ENCODE measurements at places on chromosomes 13 and 19.

DNA sequence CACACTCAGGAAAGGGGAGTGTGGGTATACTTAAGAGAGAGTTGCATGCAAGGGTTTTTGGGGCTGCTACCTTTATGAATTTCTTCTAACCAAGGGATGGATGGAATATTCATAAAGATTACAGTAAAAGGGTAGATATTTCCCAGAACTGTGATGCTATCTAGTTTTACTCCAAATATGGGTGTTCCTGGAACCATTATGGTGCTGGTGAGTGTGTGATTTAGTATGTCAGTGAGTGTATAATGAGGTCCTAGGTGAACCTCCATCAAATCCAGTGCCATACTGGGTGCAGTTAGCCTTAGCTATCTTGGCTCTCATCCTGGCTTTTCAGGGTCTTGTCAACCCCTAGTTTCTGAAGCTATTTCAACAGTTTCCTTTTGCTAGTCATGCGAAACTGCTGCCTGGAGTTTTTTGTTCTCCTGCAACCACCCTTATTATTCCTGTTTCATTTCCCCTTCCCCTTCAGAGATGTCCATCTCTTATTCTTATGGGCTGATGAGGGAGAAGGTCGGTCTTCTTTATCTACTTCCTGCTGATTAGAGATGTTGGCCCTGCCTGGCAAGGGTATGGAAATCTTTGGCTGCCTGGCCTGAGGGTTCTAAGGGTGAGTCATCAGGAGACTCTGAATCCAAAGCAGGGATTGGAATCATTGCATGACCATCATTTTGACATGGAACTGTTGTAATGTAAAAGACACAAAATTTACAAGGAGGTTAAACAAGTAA is 202.3 kb downstream of the NBEA start:
- DNase-seq = no peak

DNA sequence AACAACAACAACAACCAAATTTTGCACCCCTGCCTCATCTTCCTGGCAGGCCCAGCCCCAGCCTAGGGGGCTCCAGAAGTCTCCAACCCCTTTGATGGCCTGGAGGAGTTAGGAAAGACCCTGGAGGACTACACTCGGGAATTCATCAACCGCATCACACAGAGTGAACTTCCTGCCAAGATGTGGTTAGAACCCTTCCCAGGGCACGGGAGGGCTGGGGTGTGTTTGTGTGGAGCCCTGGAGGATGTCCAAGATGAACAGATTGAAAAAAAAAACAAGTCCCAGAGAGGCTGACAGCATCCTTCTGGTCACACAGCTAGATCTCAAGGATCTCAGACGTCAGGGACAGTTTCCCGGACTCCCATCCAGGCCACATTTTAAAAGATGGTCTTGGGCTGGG is 13.3 kb downstream of the APOC1 start:
- DNase-seq = no peak

GRCh38 chr19:4371247-4372164 is 28.1 kb downstream of the MPND start:
- no peak for DNase-seq

DNA sequence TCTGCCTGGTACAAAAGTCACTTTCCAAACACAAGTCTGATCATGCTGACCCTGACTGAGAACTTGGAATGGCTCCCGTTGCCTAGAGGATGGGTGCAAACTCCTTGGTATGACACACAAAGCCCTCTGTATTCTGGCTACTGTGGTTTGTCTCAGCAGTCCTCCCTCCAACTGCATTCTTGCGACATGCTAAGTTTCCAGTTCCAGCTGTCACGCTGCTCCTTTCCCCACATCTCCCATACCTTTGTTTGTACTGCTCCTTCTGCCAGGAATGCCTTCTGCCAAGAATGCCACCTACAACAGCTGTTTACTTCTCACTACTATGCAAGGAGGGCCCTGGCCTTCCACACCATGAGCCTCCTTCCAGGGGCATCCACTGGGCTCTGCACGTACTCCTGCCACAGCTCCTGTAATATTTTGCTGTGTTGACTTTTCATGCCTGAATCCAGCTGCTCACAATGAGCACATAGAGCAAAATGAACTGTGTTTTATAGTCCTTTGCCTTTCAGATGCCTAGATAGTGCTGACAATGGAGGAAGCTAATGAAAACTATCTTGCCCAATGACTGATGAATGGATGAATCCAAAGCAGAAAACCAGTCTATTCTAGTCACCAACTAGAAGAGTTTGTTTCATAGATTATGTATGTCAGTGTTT is 543.7 kb downstream of the EFNB2 start:
- no peak for DNase-seq

GRCh38 chr19:35094656-35095055 is 21.0 kb upstream of the FXYD3 start:
- no peak for DNase-seq

GRCh38 chr13:110455941-110456340 is 105.6 kb downstream of the RAB20 start:
- peak; percentile 86 for DNase-seq

DNA sequence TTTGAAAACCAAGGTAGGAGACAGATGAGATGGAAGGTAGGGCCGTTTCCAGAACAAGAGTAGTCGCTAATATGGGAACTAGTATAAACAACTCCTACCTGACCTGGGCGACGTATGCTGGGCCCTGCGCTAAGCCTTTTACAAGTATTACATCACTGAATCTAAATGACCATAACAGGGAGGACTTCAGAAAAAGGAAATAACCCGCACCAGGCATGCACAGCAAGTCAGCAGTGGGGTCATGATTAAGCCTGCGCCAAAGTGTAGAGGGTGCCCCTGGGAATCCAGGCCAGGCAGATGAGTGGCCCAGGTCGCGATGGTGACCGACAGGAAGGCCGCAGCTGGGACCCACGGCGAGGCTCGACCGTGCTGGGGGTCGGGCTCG is 613 bp downstream of the ATP13A1 start:
- DNase-seq = no peak

- no peak for DNase-seq
These were observed 270.4 kb downstream of the ABCC4 start for GRCh38 chr13:95030821-95031343.

- no peak for DNase-seq
These were observed 171.6 kb upstream of the RNF113B start for GRCh38 chr13:98348466-98349200.

DNA sequence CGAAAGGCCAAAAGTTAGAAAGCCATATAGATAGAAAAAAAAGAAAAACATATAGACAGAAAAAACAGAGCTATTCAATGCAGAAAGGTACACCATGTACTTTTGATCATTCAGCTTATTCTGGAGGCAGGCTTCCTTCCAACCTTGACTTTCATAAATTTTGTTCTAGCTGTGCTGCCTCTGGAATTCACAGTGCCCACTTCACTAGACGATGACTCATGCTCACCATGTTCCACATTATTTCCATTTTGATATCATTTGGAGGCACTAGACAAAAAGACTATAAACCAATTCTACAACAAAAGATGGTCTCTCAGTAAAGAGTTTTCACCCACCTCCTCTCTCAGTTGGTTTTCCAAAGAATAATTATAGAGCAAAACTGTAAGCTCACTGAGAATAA is 229.0 kb upstream of the IPO5 start:
- DNase-seq = no peak

DNA sequence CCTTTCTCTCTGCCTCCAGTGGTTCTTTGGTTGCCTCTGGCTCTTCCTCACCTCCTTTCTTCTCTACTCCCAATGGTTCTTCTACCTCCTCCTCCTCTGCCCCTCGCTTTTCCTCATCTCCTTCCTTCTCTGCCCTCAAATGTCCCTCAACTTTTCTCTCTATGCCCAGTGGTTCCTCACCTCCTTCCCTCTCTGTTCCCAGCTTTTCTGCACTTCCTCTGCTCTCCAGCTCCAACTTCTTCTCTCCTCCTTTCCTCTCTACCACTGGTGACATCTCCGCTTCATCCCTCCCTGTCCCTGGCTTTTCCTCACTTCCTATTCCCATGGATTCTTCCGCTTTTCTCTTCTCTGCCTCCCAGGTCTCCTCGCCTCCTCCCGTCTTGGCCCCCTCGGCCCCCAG is 7.8 kb downstream of the PALM3 start:
- DNase-seq = no peak

GRCh38 chr19:47124937-47125668 is 5.5 kb upstream of the SAE1 start:
- DNase-seq = no peak

- no peak for DNase-seq
These were observed at the start of gene GRIK5 for GRCh38 chr19:42069619-42070351. Gene GRIK5 (minus strand): TSS chr19:42070206. CDS start chr19:42065770, 4,436 bp downstream.

- DNase-seq = no peak
These were observed 10.1 kb upstream of the ACER1 start for GRCh38 chr19:6343462-6343861.

DNA sequence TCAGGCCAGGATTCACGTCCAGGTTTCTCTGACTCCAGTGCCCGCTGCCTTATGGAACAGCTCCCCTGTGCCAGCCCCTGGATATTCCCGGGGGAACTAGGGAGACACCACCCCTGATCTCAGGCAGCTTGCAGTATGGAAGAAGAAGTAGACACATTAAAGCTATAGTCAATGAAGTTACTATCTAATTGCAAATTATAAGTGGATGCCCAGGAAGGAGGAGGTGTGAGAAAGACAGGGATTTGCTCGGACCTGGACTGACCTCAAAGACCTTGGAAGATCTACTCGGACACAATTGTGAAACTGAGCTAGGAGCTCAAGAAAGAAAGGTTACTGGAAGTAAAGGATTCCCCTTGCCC is 10.4 kb downstream of the SIGLEC11 start:
- DNase-seq = no peak

GRCh38 chr13:53005626-53006025 is 23.0 kb upstream of the OLFM4 start:
- DNase-seq = no peak

DNA sequence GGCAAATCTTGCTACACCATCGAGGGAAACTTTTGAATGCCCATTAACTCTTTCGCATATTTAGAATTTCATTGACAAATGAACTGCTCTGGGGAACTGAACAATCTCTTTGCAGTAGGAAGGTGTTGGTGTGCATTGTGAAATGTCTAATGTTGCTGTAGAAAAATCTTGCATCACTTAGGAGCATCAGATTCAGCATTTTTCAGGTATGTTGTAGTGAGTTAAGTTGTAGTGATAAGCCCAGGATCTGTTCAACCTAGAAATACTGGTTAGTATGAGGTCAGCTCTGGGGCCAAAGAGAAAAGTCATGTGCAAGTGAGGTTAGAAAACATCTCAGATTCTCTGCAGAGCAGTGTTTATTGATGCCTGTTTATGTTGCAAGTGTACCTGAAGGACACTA is 4.1 kb downstream of the FRY start:
- no peak for DNase-seq

DNA sequence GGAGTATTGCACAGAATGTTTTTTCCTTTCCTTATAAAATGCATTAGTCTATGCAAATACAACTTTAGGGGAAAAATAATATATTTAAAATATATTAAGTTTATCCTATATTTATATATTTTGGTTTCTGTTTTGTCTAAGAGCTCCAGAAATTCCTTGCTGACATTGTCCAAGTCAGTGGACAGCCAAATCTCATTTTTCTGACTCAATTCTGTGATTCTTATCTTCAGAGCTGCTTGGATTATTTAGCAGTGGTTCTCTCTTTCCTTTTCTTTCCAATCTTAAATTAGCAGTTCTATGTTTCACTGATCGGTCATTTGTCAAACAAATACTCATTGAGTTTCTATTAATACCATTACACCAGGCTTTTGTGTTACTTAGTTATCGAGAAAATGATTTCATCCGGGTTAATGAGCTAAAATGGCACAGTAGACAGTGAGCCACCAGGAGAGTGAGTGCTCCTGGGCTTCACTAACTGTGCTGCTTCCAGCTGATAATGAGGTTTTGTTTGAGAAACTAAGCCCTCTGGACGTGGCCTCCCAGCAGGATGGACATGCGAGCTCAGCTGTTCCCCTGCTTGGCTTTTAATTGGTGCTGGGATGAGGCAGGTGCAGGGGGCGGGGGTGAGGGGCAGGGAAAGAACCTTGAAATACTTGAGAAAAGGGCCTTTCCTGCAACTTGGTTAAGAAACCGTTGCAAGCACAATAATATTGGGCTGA is 44.0 kb downstream of the ATP11A start:
- no peak for DNase-seq

DNA sequence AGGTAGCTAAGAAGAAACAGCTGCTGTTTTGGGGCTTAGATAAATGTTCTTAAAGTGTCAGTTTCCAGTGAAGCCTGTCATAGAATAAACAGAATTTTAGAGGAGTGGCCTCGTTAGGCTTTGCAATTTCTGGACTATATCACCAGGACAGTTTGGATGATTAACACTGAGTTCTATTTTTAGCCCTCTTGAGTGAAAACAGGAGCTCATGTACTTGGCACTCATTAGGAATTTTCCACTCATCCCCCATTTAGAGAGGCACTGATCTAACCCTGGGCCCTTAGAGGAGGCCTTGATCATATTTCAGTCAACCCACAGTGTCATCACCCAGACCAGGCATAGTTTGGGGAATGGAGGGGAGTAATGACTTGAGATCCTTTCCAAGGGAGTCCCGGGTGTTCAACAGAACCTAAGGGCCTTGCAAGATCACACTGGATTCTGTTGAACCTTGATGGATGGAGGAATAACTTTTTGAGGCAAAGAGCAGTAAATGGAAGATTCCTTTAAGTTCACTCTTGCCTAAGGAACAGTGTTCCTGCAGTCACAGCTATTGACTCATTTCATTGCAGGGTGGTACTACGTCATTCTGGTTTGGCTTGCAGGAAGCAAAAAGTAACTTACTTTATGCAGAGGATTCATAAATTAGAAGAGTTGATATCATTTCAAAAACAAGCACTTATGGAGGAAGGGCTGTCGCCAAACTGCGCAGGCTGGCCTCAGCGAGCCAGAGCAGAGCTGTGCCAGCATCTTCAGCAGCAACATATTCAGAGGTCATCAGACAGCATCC is 160.2 kb downstream of the SLC7A1 start:
- DNase-seq = no peak

- DNase-seq = no peak
These were observed 258.4 kb downstream of the RFC3 start for GRCh38 chr13:34076319-34076718.

DNA sequence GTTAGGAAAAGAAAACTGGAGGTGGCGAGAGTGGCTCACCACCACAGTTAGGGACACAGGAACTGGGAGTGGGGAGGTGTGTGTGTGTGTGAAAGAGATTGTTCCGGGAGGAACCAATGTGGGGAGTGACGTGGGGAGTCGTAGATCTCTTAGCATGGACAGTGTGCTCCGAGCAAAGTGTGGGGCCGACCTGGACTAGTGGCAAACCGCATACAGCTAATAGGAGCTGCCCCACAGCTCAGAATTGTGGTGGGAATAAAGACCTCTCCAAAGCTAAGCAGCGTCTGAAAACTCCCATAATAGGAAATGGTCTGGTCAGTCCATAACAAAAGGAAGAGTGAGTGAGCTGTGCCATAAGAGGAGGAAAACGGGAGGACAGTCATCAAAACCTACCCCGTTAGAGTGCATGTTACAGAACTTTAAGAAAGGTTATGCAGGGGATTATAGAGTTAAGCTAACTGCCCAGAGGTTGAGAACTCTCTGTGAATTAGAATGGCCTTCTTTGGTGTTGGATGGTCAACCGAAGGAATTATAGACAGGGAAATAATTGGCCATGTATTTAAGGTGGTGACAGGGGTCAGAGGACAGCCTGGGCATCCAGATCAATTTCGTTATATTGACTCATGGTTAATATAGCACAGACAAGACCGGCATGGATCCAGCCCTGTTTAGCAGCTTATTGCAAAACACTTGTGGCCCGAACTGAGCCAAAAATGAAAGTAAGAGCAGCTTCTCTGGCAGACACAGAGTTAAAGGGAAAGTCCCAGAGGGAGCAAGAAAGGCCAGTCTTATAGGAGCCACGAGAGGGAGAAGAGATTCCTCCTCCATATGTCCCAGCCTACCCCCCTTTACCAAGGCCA is 8.9 kb upstream of the SLC15A1 start:
- DNase-seq = no peak

GRCh38 chr19:44548736-44549135 is 19.3 kb upstream of the CEACAM20 start:
- no peak for DNase-seq

All from dorsolateral prefrontal cortex (tissue), 122 donors.